ENCODE measurements at places on chromosomes 13 and 19. TPM values are rescaled to one million over a fixed set of nuclear protein-coding genes. Genes with fewer than 3 reads are reported as not detected.

DNA sequence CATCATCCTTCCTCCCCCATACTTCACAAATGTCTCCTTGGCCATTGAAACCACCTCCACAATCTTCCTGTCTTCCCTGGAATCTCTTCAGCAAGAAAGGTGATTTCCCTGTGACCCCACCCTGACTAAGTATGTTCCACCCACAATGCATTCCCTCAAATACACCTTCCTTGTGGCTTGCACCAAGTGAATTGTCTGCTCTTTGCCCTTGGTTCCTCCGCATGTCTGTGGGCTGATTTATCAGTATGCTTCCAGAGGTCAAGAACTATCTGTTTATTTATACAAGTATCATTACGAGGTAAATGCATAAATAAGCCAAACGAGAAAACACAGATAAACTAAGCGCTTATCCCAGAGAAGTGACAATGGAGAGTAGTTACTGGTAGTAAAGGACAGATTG lies 45.4 kb upstream of the POMP start:
- DNase-seq, result no peak
- no peaks in the 10 kb centered on the region for H3K4me1 ChIP-seq
- no peak overlapping the region for H3K4me3 ChIP-seq
- no peaks in the 10 kb centered on the region for H3K36me3 ChIP-seq
- H3K27ac ChIP-seq, result no peak overlapping the region
- peaks cover 6% of the 10 kb centered on the region for H3K27me3 ChIP-seq

- H3K27ac ChIP-seq, result no peak overlapping the region
- no peak overlapping the region for H3K4me3 ChIP-seq
- H3K27me3 ChIP-seq, result no peaks in the 10 kb centered on the region
- peaks cover 9% of the 10 kb centered on the region for H3K4me1 ChIP-seq
- H3K36me3 ChIP-seq, result no peaks in the 10 kb centered on the region
- no peak for DNase-seq
Measured at GRCh38 chr13:109331898-109332297, 454.5 kb downstream of the IRS2 start.

- no peaks in the 10 kb centered on the region for H3K36me3 ChIP-seq
- no peak for DNase-seq
- peaks cover 7% of the 10 kb centered on the region for H3K4me1 ChIP-seq
- H3K4me3 ChIP-seq, result peak overlapping the region; percentile 50
- peaks cover 84% of the 10 kb centered on the region for H3K27me3 ChIP-seq
Measured at GRCh38 chr13:25168790-25169189, 3.3 kb downstream of the AMER2 start.

Gene LCP1
- 157 TPM for total RNA-seq

Gene LGALS14
- total RNA-seq, result 0.48 TPM

DNA sequence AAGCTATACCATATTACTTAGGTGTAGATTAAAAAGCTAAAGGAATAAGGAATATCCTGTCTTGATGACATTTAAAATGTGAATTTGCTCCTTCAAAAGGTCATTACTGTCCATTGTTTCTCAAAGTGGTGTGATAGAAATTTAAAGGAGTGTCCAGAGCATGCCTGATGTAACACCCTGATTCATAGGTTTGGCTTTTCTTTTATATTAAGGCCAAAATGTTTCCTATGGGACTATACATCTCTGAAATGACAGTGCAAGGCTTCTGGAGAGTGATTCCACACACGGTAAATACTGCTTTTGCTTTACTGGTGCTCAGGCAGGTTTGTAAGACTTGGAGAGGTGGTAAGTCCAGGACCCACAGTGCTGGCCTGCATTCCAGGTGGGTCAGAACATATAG lies 289.9 kb downstream of the RFC3 start:
- H3K27me3 ChIP-seq, result no peaks in the 10 kb centered on the region
- DNase-seq, result no peak
- no peak overlapping the region for H3K27ac ChIP-seq
- no peak overlapping the region for H3K4me3 ChIP-seq
- no peaks in the 10 kb centered on the region for H3K4me1 ChIP-seq
- H3K36me3 ChIP-seq, result no peaks in the 10 kb centered on the region

GRCh38 chr19:55483706-55484592 lies 1.0 kb upstream of the NAT14 start:
- no peak overlapping the region for H3K27ac ChIP-seq
- no peaks in the 10 kb centered on the region for H3K36me3 ChIP-seq
- peak overlapping the region; percentile 87 for H3K4me3 ChIP-seq
- H3K4me1 ChIP-seq, result peaks cover 24% of the 10 kb centered on the region

Gene HSD17B14
- 9.4 TPM for total RNA-seq

DNA sequence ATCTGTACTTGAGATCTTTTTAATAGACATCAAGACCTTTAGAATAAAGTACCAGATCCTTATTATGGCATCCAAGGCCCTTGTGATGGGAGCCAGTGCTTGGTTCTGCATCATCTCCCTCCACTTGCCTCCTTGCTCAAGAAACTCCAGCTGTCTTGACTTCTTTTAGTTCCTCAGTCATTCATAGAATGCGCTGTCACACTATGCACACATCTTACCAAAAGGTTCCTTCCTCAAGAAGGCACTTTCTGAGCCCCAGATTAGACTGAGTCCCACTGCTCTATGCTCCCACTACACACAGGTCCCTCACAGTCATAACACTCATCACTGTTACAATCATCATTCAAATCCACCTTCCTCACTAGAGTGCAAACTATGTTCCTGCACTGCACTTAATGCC lies 57.8 kb upstream of the ITM2B start:
- no peak overlapping the region for H3K27ac ChIP-seq
- H3K36me3 ChIP-seq, result no peaks in the 10 kb centered on the region
- no peaks in the 10 kb centered on the region for H3K4me1 ChIP-seq

- no peaks in the 10 kb centered on the region for H3K27me3 ChIP-seq
- no peak for DNase-seq
- no peak overlapping the region for H3K27ac ChIP-seq
- no peaks in the 10 kb centered on the region for H3K4me1 ChIP-seq
- H3K4me3 ChIP-seq, result no peak overlapping the region
Measured at GRCh38 chr13:113229791-113230190, 20.4 kb downstream of the CUL4A start.

Measured in type B pancreatic cell (in vitro differentiated cells).